ENCODE measurements at places on chromosomes 4 and X. TPM values are rescaled to one million over a fixed set of nuclear protein-coding genes. Genes with fewer than 3 reads are reported as not detected.

The IGSF1 gene
- 16.1 TPM for total RNA-seq

The UCHL1 gene
- 16.2 TPM for total RNA-seq

The CC2D2A gene
- total RNA-seq = 13.5 TPM

The SLC9B2 gene
- 9.0 TPM for total RNA-seq

The SSX2B gene
- not detected for total RNA-seq

The SYNPO2 gene
- total RNA-seq = 122 TPM

The CCNI gene
- 310 TPM for total RNA-seq

The C4orf54 gene
- 10.0 TPM for total RNA-seq

Measured in right cardiac atrium (tissue), 5 donors.